ENCODE measurements at places on chromosomes 2 and 18. TPM values are rescaled to one million over a fixed set of nuclear protein-coding genes. Genes with fewer than 3 reads are reported as not detected.

SRD5A2 gene
- total RNA-seq, result not detected

DNA sequence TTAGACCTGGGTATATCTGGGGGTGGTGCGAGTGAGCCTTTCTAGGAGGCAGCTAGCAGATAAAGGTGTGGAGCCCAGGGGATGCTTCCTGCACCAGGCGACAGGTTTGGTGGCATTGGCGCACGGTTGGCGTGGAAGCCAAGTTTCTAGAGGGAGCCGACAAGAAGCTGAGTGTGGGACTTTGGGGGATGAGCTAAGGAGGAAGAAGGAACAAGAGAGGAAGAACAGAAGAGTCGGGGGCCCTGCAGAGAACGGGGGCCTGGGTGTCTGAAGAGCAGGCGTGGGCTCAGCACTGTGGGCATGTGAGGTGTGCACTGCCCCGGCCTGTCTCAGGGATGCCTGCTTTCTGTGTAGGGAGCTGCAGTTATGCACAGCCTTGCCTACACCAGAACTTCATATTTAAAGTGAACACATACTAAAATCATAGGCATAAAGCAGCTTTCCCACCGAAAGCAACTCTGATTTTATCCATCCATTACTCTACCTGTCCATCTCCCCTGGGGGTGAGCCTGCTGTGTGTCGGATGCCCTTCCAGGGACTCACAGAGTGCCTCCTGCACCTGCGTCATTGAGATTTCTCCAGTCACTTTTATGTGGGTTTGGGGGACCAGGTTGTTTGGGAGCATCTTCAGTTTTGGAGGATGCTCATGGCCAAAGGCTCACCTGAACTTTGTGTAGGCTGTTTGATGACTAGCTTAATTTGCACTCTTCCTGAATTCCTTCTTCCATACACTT, 149.7 kb downstream of the LDLRAD4 start:
- no peak for DNase-seq

NEURL3 gene
- total RNA-seq, result not detected

IL1F10 gene
- not detected for total RNA-seq

DNA sequence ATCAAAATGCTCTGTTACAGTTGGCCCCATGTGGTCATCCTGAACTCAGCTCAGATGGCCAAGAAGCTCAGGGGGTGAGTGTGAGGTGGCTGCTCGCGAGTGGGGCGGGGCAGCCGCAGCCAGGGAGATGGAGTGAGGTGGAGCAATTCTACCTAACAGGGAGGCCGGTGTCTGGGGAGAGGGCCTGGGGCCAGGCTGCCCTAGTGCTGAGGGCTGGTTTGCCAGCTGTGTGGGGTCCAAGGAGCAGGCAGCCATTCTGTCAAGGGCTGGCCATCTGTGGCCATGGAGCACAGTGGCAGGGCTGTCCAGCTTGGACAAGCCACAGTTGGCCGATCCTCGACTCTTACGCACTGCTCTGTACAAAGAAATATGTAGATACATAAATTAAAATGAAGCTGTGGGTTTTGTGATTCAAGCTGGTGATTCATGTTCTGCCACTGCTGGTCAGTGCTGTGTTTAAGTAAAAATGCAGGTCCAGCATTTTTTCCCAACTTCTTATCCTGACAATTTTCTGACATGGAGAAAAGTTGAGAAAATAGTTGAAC, 82.1 kb downstream of the HS6ST1 start:
- peak; percentile 66 for DNase-seq

- DNase-seq, result peak; percentile 76
Measured at GRCh38 chr2:203535078-203535783, at the start of gene RAPH1. Gene RAPH1, minus strand, starts transcription at chr2:203535301. Its CDS starts 39,948 bp downstream, at chr2:203495353.

ACMSD gene
- total RNA-seq, result not detected

DNA sequence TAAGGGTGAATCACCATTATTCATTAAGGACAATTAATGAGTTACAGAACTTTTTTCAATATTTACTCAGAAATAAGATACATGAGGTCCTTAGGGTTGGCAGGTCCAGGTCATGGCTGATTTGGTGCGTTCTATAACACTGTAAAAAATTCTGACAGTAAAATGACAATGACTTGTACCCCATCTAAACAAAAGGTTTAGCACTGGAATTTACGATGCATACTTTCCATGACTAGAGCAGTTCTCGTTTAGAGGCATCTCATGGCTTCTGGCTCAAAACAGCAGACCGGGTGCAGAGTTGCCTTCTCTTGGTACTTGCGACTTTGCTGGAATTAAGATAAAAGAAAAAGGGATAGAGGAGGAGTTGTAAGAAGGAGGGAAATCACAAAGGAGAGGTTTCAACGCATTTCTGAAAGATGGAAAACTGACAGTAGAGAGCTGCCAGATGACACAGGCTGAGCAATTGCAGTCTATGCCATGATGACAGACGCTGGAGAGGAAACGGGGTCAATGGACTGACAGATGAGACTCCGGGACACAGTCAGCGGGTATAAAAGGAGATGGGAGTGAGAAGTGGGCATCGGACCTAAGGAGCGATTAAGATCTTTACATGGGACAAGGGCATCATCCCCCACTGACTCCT, 4.1 kb upstream of the CYS1 start:
- DNase-seq, result no peak

DNA sequence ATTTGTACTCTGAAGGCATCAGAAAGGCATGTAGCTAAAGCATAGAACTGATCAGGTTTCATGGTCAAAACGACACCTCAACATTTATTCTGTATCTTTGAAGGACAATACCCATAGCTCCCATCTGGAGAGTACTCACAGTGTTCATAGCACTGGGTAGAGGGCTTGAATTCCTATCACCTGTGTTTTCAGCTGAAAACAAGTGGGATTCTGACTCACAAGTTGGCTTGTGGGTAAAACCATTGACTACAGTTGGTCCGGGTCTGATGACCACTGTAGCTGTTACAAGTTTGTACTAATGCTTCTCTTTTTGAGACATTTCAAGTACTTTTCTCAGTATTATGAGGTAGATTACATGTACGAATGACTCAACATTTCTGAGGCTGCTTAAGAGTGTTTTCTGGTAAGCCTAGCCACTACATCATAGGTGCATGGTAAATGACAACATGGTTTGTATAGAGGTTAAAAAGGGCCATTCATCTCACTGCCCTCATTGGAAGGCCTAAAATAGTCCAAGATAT, 68.6 kb upstream of the PELI1 start:
- DNase-seq, result peak; percentile 95

DNA sequence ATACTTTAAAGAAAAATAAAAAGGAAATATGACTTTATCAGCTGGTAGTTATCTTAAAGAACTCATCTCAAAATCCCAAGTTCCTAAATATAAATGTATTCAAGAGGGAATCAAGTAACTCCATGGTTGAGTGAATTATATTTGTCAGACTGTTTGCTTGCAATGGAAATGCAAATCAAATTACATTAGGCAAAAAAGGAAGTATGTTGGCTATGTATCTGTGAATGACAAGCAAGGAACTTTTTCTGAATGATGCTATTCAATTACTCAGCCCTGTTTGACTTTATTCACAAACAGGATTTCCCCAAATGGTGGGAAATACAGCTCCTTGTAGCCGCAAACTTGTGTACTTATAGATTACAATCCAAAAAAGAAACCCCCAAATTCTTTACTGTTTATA, 309.1 kb downstream of the ARL6IP6 start:
- no peak for DNase-seq

DNA sequence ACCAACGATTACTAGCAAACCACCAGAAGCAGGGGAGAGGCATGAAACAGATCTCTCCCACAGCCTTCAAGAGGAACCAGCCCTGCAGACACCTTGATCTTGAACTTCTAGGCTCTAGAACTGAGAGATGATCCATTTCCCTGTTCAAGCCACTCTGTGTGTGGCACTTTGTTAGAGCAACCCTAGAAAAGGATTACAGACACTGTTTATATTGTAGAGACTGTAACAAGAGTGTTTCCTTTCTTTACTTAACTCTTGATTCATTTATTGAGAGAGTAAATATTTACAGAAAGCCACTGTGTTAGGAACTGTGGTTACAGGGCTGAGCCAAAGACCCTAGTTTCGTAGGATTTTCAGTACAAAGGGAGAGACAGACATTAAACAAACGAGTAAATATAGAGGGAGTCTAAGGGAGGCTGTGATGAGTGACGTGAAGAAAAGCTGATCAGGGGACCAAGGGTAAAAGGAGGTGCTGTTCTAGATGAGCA, 10.9 kb downstream of the CCDC68 start:
- DNase-seq, result no peak

ANTXR1 gene
- 181 TPM for total RNA-seq

GRCh38 chr18:56235481-56236013, 402.8 kb downstream of the TXNL1 start:
- DNase-seq, result peak; percentile 90

DNA sequence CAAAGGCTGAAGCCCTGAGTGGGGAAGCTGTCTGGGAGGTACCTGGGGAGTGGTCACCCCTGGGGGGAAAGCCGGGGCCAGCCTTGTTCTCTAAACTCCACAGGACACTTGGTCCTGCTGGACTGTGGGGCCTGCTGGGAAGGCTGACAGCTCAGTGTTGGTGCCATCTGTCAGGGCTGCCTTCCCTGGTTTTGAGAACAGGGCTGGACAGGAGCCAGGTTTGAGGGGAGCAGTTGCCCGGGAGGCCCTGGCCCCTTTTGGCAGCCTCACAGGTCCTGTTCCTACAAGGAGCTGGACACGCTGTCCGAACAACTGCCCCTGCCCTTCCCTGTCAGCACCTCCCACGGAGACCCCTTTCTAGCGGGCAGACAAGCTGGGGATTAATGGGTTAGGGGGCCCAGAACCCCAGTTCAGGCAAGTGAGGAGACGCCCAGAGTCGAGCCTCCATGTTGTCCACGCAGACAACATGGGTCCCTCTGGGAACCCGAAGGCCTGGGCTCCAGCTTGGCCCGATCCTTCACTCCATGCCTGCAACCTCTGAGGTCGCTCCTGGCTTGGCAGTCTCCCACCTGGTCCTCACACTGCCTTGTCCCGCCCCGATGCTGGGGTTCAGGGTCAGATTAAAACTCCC, 40.8 kb downstream of the ATOH8 start:
- DNase-seq, result peak; percentile 56

DNA sequence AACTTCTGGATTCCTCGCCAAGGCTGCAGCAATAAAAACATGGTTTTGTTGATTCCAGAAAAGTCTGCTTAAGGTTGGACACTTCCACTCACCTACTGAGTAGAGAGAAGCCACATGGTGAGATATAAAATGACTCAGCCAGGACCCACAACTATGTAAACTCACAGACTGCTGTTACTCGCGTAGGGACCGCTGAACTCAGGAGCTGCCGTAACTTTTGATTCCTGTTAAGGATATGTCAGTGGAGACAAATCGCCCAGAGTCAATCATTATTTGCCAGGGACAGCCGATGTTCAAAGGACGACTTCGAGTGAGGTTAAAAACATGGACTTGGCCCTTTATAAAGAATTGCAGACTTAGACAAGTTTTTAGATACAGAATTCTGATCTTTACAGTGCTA, 25.6 kb downstream of the CYB5A start:
- no peak for DNase-seq

- DNase-seq, result peak; percentile 83
Measured at GRCh38 chr2:71742953-71743601, 289.7 kb downstream of the DYSF start.

DNA sequence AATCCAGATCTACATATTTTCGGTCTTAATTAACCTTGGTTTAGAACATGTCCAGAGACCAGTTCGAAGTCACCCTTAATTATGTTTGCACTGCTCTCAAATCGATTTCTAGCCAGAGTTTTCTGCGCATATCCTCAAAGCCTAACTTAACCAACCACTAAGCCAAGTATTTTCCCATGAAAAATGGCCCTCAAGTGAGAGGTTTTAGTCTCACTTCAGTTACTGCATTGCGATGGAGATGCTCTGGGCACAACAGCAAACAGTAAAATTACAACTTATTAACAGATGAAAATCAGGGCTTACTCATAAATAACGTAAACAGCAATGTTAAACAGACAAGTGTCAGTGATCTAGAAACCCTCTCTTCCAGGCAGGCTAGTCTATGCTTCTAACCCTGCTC, 4.5 kb downstream of the RTN4 start:
- no peak for DNase-seq

DNA sequence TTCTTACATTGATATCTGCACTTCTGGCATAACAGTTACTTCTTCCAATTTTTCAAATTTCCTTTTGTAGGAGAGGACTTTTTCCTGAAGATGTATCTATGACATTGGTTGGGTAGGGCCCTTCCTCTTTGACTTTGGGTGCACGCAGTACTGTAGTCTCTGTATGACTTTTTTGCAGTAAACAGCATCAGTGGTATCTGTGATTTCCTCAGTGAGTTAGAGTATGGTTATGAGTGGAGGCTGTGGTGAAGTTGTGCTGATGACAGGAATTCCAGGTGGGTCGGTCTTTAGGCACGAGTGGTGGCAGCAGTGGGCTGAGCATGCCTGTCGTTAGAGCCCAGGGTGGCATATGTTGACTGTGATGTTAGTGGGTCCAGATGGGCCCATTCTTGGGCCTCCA, 17.6 kb downstream of the ACVR1C start:
- DNase-seq, result no peak

EFEMP1 gene
- total RNA-seq, result 52.5 TPM

PPP1R1C gene
- total RNA-seq, result 2.0 TPM

DNA sequence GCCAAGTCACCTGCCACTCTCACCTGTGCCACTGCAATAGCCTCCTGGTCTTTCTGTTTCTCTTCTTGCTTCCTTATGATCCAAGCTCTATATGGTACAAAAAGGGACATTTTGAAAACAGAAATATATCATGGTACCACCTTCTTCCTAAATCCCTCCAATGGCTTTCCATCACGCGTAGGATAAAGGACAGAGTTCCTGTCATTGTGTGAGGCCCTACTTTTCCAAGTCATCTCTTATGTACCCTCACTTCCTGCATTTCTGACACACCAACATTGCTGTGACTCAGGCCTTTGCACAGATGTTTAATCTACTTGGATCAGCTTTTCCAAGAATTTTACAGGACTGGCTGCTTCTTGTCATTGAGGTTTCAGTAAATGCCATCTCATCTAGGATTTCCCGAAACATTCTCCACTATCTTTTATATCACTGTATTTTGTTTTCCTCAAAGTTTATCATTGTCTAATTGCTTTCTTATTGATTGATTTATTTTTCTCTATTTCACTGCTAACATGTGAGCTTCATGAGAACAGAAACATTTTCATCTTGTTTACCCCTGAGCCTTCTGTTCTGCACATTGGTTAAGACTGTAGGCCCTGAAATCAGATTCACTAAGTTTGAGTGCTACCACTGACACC, 426.1 kb upstream of the FANCL start:
- peak; percentile 12 for DNase-seq

BCL11A gene
- 0.13 TPM for total RNA-seq

DNA sequence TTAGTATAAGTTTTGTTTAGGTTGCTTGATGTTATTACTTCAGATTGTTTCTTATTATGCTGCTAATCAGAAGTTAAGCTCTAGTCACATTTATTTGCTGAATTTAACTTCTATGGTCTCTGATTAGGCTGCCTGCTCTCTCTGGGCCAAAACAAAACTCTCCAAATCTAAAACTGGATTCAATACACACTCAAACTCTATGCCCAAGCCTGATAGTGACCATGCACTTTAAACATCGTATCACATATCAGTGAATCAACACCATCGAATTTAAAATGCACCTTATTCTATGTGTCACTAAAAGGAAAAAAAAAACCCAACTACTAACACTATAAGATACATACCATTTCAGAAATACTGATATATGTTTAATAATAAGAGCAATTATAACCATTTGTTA, 76.9 kb upstream of the FRZB start:
- DNase-seq, result no peak
